ENCODE measurements at places on chromosomes 2 and 18.

DNA sequence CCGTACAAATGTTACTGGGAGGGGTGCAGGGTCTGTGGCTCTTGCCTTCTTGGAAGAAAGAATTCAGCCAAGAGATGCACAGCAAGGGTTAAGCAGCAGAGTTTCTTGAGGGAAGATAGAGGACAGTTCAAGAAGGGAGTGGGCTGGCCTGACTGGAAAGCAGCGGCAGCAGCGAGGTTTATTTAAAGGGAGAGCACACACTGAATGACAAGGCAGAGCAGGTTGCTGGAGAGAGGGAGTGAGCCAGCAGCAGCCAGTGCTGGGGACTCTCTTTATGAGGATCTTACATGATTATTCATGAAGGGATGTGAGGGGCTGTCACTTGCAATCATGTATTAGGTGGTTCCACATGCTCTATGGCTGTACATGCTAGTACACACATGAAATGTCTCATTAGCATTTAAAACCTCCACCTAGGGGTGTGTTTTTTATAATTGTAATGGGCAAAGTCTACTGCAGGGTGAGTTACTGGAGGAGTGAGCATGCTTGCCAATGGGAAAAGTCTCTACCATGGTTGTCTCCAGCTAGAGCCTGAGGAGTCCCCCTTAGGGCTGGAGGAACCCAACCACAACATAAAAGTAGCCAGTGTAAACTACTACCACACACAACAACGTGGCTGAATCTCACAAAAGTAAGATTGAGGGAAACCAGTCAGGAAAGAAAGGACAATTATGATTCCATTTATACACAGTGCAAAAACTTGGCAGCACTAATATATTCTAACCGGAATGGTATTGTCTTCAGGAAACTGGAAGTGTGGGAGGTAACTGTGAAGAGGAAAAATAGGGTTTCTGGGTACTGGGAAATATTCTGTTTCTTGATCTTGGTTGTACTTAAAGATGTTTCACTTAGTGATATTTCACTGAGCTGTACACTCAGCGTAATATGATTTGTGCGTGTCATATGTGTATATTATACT is 87.6 kb upstream of the FAM110C start:
- no peak for DNase-seq

GRCh38 chr18:61666876-61667590 is 225.8 kb downstream of the RNF152 start:
- no peak for DNase-seq

- DNase-seq: no peak
Measured at GRCh38 chr2:193806088-193806774, 1611.5 kb upstream of the TMEFF2 start.

GRCh38 chr2:126885751-126886210 is 12.9 kb upstream of the TEX51 start:
- DNase-seq: no peak

GRCh38 chr2:120634533-120634932 is 101.1 kb upstream of the GLI2 start:
- no peak for DNase-seq

DNA sequence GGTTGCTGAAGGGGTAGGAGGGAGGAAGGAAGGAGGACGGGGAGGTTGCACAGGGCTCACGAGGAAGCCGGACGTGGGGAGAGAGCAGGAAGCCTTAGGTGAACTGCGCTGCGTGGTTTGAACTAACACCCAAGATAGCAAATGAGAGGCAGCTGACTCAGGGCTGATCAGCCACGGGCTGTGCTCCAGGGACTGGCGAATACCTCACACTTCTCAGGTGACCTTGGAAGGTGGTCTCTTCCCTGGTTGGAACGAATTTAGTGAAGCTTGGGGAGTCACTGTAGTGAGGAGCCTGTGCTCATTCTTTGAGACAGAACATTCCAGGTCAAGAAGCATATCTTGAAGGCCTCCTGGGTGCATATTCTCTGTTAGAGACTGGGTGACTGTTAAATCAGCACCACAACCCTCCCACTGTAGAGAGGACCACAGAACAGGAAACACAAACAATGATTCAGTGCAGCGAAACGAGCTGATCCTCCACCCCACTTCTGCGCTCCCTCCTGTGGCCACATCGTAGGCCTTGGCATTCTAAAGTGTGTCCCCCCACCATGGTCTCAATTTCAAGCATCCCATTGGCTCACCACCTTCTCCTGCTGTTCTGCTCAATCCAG is 33.8 kb downstream of the TOGARAM2 start:
- DNase-seq: no peak

GRCh38 chr2:186554429-186554828 is 35.4 kb upstream of the ITGAV start:
- no peak for DNase-seq

- DNase-seq: no peak
Measured at GRCh38 chr2:121346859-121347258, 61.9 kb upstream of the TFCP2L1 start.

DNA sequence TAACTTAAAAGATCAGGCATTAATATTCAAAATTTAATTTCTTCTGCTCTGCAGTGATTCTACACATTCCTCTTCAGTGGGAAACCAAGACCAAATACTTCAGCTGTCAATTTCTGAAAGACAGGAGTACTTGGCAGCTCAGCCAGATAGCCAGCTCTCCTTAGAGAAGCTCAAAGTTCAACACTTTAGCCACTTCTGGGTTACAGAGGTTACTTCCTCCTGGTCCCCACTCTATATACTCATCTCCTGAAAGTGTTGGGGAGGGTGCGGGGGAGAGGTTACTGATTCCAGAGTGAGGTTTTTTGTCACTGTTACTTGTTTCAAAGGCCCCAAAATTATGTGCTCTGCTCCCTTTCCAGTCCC is 4.1 kb downstream of the CYTIP start:
- no peak for DNase-seq

- peak; percentile 13 for DNase-seq
Measured at GRCh38 chr2:73156539-73157124, 43.9 kb upstream of the RAB11FIP5 start.

DNA sequence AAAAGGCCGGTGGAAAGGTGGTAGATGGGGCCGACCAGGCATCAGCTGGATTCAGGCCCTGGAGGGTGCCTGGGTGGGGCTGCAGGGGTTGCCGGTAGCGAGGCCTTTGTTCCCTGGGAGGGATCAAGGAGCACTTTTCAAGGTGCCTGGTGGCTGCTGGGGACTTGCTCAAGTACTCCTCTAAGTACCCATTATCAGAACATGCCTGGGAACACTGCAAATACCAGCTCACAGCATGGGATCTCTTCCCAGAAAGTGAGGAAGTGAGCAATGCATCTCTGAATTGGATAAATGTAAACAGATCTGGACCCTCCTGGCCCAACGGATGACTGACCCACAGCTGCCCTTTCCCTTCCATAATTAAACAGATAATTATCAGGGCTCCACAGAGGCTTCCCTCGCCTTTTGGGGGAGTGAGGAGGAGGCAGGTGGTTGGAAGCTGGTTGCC is 210.5 kb downstream of the SH3RF3 start:
- DNase-seq: no peak
